ENCODE measurements at places on chromosomes 6 and 20.

- DNase-seq = no peak
Observed at GRCh38 chr6:2257363-2257762, 12.0 kb upstream of the GMDS start.

DNA sequence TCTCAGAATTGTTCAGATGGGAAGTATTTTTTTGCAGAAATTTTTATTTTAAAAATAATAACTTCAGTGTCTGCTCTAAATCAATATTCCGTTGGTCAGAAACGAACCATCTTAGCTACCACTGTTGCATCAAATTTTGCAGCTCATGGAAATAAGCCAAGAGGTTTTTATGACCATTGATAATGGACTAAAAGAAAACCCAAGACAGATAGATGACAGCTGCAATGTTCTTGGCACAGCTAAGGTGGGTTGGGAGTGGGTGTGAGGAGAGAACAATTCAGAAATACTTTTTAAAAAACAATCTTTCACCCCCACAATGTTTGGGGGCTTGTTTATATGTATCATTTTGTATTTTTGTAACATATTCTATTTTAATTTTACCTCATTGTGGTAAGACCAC lies 121.1 kb downstream of the PDE7B start:
- no peak for DNase-seq

DNA sequence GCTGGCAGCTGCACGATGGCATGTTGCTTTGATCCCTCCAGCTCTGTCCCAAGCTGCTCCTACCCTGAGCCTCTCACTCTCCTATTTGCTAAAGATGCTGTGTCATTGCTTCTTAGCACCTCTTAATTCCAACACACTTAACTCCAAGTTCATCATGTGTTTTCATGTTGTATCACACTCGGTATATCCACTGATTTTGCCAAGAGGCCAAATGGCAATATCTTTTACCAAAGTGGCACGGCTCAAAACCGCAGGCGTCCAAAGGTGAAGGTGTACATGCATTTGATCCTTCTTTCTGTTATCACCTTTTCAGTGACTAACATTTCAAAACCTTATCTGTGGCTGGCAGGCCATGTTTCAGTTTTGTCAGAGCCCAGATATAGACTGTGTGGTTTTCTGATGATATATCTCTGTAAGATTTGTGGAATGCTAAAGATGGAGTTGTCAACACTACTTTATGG lies 217.0 kb downstream of the TBX18 start:
- DNase-seq = no peak

DNA sequence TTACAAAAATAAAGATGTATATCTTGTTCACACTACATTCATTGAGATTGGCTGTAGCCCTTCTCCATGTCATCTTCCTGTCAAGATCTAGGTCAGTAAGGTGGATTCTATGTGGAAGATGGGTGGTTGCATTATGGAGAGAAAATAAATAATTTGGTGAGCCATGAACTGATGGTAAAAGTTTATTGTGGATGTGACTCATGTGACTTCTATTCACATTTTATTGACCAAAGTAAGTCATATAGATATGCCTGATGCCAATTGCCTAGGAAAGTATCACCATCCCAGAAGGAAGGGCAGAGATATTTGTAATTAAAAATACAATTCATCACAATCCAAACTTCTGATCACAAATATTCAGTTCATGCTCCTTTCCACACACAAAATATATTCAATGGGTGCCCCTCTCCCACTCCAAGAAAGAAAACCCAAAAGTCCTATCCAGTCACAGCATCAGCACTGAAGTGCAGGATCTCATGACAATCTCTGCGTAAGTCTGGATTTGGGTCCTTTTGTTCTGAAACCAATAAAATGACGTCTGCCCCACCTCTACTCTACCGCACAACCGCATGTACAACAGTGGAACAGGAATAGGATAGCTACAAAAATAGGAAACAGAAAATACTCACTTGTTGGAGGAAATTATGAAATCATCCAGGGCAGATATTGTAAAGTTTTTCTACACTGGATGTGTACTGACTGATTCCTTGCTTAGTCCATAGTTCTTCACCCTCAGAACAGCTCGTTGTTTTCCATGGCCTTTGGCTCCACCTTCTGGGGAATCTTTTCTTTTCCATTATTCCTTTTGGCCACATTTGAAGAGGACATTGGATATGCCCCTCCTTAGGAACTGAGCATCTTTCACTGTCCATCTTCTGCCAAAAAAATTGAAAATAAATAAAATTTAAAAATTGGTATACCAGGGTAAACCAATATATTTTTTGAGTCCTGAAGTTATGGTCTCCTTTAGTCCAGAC lies 16.1 kb upstream of the SLC17A3 start:
- DNase-seq = no peak

GRCh38 chr6:127298475-127298874 lies 31.8 kb downstream of the RNF146 start:
- DNase-seq = no peak

- no peak for DNase-seq
Observed at GRCh38 chr6:47022191-47022590, 19.9 kb downstream of the ADGRF1 start.

GRCh38 chr6:96939007-96939805 lies 14.7 kb downstream of the KLHL32 start:
- no peak for DNase-seq

DNA sequence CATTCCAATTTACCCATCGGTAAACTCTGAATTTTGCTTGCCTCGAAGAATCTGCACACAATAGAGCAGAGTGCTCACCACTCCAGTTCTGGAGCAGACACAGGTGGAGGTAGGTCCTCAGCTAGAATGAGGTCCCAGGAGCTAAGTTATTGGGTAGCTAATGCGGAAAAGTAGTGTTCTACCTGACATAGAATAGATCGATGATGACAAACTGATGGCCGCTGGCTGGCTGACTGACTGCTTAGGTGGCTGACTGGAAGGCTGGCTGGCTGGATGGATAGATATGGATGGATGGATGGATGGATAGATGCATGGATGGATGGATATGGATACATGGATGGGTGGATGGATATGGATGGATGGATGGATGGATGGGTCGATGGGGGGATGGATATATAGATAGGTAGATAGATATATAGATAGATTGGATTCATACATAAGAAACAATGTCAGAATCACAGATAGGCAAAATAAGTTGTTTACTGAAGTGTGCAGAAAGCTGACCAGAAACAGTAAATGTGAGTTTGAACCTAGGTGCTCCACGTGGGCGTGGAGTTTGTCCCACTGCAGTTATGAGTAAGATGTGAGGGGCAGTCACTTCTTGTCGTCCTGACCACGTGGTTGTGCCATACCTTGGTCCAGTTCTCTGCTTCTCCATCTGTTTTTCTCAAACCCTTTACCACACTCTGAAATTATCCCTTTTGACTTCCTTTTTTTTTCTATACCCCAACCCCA lies 62.1 kb downstream of the TBXT start:
- no peak for DNase-seq

GRCh38 chr6:14386668-14387067 lies 269.1 kb downstream of the CD83 start:
- DNase-seq = no peak

DNA sequence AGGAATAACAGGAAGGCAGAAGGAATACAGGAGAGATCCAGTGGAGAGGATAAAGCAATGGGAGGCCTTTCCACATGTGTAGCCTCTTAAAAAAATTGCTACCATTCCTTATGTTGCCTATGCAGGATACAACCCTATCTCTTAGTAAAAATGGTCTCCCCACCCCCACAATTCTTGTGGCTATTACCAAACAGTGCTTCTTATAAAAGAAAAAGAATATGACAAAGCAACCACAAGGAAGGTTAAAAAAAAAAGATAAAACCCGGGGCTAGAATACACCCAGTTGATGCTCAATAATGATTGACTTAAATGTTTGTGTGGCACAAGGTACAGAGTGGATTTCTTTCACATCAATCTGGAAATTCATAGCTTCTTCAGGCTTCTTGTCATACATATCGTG lies 250.9 kb downstream of the HIVEP2 start:
- DNase-seq = no peak

DNA sequence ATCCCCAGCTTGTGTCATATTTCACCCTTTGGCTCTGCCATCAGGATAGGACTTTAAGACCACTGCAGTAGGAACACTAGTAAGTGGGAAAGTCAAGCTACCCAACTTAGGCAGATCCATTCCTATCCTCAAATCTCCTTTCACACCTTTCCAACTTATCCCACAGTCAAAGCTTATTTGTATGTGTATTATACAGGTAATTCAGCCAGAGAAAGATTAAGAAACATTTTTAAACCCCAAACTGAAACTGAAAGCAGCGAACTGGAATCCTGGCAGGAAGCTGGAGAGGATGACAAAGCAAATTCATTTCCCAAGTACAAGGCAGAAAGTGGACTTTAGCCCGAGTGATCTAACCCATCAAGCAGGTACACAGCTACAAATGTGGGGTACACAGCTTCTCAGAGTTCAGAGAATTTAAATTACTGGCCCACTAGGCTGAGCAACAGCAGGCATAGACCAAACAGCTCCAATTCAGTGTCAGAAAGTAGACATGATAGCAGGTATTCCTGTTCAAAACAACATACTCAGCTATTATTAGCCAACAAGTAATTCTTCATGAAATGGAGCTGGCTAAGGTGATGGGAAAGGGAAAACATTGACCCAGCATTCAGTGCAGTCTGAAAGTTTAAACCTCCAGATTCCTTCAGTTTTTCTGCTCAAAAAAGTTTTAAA lies 39.1 kb downstream of the ILRUN start:
- no peak for DNase-seq

DNA sequence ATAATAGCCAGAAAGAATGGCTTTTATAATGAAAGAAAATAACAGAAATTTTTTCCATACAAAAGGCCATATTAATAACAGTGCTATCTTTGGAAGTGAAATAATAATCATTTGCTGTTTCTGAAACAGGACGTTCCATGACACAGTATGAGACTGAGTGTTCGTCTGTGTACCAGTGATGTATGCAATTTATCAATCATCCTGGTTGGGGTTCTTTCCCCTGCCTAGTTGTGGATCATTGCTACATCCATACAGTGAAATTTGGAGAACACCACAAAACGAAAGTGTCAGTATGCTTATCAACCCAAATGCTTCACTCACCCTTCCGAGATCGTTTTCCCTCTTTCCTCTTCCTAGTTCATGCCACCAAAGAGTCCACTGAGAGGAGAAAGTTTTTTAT lies 151.4 kb upstream of the PRDM1 start:
- DNase-seq = no peak

- no peak for DNase-seq
Observed at GRCh38 chr20:33169176-33169794, 1.3 kb downstream of the BPIFA2 start.

GRCh38 chr6:141700819-141701218 lies 431.9 kb upstream of the GJE1 start:
- no peak for DNase-seq

DNA sequence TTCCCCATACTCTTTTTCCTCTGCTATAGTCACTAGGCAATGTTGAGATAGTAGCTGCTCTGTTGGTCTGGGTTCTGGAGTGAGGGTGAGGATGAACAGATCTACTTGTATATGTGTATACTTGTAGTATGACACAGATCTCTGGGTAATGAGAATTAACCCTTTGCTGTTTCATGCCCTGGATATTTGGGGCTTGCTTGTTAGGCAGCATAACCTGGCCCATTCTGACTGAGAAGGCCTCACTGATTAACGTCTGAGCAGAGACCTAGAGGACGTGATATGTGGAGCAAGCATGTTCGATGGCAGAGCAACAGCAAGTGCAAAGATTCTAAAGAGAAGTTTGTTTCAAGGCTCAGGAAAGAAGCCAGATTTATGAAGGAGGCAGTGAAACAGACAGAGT lies 94.4 kb downstream of the TRMT6 start:
- DNase-seq = no peak

- DNase-seq = no peak
Observed at GRCh38 chr6:105909106-105909505, 177.0 kb upstream of the PRDM1 start.

DNA sequence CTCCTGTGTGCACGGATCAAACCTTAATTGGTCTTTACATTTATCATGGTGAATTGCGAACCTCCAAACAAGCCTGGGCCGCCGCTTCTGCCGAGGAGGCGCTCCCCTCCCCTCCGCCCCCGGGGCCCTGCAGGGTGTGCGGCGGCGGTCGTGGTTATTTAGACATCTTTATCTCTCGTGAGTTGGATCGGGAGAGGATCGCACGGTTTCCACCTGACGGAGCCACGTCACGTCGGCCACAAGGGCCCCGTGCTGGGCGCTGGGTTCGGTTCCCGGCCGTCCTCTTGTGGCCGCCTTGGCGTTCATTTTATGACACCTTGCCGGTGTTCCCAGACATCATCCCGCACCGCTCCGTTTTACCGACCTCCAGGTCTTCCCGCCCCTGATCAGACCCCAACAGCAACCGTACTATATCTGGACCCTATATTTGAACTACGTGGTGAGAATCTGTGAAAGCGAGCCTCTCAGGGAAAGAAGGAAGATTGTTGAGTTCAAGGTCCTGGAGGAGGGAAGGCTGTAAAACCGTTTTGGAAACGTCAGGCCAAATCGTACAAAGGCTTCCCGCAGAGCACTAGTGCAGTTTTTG lies 1.3 kb upstream of the CNR1 start:
- DNase-seq = no peak

DNA sequence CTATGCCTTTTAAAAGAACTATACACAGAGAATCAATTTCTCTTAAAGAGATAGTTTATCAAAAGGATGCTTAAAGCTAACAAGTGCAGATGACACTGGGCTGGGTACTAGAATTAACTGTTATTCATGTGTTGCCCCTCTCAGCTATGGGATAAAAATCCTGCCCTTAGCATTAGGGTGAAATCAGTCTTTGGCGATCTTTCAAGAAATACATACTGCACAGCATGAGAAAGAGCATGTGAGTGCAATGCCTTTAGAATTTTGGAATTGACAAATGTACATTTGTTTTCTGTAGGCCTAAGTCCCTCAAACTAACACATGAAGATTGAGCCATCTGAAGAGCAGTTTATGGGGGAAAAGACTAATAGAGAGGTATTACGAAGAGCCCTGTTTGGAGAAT lies 115.4 kb downstream of the ZFP64 start:
- DNase-seq = no peak

- DNase-seq = no peak
Observed at GRCh38 chr6:158027590-158028285, 46.1 kb downstream of the SYNJ2 start.

- DNase-seq = no peak
Observed at GRCh38 chr20:38144598-38144973, 20.5 kb downstream of the TGM2 start.

DNA sequence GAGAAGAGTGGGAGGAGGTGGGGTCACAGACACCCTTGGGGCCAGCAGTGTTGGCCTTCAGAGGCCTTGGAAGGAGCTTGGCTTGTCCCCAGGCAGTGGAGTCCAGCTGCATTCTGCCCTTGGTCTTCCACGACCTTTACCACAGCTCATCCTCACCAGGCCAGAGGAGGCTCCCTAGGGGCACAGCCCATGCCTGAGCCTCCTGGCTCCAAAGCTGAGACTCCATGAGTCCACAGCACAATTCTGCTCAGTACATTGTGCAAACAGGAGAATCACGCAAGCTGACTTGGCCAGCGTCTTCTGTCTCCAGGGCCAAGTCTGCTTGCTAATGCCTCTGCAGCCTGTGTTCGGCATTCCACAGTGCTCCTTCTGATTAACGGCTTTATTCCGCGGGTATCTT lies 337.2 kb downstream of the SMOC2 start:
- no peak for DNase-seq
